ENCODE measurements at places on chromosomes 13 and 19. TPM values are rescaled to one million over a fixed set of nuclear protein-coding genes. Genes with fewer than 3 reads are reported as not detected.

Gene ZBTB32
- polyA plus RNA-seq, result not detected

Gene TYROBP
- polyA plus RNA-seq, result 64.2 TPM

Gene KMT2B
- 14.8 TPM for polyA plus RNA-seq

Gene KIR2DL1
- polyA plus RNA-seq, result not detected

Gene OR7C1
- polyA plus RNA-seq, result not detected

Gene CLDND2
- polyA plus RNA-seq, result 6.9 TPM

Gene LILRA5
- polyA plus RNA-seq, result 1.4 TPM

Gene LRP3
- 13.9 TPM for polyA plus RNA-seq

Gene ARL11
- polyA plus RNA-seq, result 0.19 TPM

Gene HSD17B14
- polyA plus RNA-seq, result 141 TPM

Gene PTH2
- polyA plus RNA-seq, result not detected

Gene PPAN
- polyA plus RNA-seq, result 25.2 TPM

Gene ZNF296
- 1.2 TPM for polyA plus RNA-seq

Gene ADAMTSL5
- polyA plus RNA-seq, result 1.4 TPM

Gene ZNF850
- polyA plus RNA-seq, result 0.09 TPM

Gene IZUMO4
- 8.9 TPM for polyA plus RNA-seq

Gene TM9SF2
- 88.3 TPM for polyA plus RNA-seq

Gene A1BG
- 19.0 TPM for polyA plus RNA-seq

Gene CNFN
- 4.9 TPM for polyA plus RNA-seq

Gene FAM216B
- not detected for polyA plus RNA-seq

Gene KL
- polyA plus RNA-seq, result 47.4 TPM

Gene HSH2D
- polyA plus RNA-seq, result 0.41 TPM

Gene PROZ
- polyA plus RNA-seq, result 20.0 TPM

Gene PDX1
- polyA plus RNA-seq, result not detected

Gene EMC10
- polyA plus RNA-seq, result 199 TPM

Gene KCNC3
- polyA plus RNA-seq, result 9.1 TPM

Gene TRPC4
- polyA plus RNA-seq, result 0.62 TPM

Gene ZNF573
- polyA plus RNA-seq, result 1.5 TPM

Gene ELAVL3
- polyA plus RNA-seq, result not detected

Gene FUT6
- 58.4 TPM for polyA plus RNA-seq

Gene CEACAM16
- not detected for polyA plus RNA-seq
